ENCODE measurements at places on chromosomes 13 and 19.

DNA sequence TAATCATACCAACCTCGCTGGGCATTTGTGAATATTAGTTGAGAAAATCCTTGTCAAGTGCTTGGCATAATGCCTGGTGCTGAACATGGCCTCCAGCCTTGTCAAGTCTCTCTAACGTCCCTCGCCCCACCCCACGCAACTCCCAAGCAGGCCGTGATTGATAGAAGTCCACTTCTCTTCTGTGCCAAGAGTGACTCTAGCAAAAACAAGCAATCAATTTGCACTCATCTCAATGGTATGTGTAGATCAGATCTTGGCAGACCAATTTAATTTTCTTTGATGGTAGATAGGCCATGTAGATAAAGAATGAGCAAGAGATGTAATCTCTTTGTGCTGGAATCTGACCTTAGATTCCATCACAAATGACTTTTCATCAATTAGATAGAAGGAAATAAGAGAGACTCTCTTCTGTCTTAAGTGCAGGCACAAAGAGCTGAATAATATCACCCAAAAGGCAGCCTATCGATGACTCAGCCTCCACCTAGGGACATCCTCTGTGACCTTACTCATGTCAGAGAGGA, 31.0 kb upstream of the KATNAL1 start:
- DNase-seq, result no peak

- no peak for DNase-seq
Measured at GRCh38 chr13:73870970-73871935, 263.0 kb downstream of the KLF12 start.

- DNase-seq, result no peak
Measured at GRCh38 chr13:99473515-99473914, 27.8 kb upstream of the TM9SF2 start.

GRCh38 chr19:13850910-13851733, 25.8 kb upstream of the NANOS3 start:
- no peak for DNase-seq

DNA sequence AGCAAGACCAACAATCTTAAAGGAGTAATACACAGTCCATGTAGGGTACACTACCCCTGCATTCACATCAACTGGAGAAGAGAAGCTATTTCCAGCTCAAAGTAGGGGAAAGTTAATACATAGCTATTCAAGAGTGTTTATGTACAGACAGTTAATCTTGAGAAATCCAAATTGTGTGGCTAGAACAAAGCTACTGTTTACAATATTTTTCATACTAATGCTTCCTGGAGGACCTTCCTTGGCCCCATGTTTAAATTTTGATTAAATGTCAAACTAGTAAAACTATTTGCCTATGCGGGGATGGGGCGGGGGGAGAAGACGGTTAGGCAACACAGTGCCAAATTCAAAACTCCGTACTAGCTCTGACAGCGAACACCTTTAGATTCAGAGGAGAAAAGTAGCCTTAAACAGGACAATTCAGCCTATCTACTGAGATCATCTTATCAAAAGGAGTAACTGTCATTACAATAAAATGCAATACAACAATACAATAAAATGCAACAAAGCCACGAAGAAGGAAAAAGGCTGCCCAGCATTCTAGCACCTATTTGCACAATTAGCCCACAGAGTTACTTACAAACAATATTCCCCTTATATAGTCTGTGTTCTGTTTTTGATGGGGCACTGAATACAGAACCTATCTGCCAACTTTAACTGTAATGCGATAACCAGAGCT, 29.1 kb downstream of the BRD4 start:
- DNase-seq, result no peak

Measured in NCI-H526 (cell line).